ENCODE measurements at places on chromosomes 6 and 20.
A peak's percentile ranks its signal among the peaks of the same experiment; 100 is the strongest.

DNA sequence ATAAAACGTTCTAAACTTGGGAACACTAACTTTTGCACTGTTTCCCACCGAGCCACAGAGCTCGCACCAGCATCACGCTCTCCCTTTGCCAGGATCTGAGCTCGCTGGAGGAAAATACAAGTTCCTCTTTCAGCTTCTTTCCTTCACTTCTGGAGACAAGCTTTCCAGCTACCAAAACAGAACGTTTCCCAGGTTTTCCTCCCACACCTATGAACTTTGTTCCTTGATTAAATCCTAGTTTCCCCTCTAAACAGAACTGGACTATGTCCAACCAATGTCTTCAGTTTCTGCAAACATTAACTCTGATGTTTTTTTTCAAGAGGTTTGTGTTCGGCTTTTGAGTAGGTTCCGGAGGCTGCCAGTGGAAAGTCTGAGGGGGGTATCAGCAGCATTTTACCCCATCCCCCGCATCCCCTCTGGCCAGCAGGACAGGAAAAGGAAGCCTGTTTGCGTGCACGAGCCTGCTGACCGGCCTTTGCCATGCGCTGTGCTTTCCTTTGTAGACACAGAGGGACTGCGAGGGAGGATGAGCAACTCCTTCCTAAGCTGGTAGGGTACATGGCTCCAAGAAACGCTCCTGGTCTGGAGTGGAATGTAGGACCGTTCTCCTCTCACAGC, 135.5 kb downstream of the LY86 start:
- DNase-seq = peak; percentile 30

DNA sequence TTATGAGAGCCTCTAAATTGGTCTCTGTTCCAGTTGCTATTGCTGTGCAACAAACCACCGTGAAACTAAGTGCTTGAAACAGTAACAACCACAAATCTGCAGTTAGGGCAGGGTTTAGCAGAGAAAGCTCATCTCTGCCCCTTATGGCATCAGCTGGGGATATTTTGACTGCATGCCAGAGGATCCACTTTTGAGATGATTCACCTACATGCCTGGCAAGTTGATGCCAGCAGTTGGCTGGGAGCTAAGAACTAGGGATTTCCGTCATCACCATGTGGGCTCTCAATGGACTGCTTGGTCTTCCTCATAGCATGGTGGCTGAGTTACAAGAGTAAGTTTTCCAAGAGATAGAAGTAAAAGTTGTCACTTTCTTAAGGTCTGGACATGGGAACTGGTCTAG, 35.1 kb downstream of the PLCB4 start:
- no peak for DNase-seq

GRCh38 chr20:39823224-39823623, 861.1 kb downstream of the DHX35 start:
- DNase-seq = no peak

DNA sequence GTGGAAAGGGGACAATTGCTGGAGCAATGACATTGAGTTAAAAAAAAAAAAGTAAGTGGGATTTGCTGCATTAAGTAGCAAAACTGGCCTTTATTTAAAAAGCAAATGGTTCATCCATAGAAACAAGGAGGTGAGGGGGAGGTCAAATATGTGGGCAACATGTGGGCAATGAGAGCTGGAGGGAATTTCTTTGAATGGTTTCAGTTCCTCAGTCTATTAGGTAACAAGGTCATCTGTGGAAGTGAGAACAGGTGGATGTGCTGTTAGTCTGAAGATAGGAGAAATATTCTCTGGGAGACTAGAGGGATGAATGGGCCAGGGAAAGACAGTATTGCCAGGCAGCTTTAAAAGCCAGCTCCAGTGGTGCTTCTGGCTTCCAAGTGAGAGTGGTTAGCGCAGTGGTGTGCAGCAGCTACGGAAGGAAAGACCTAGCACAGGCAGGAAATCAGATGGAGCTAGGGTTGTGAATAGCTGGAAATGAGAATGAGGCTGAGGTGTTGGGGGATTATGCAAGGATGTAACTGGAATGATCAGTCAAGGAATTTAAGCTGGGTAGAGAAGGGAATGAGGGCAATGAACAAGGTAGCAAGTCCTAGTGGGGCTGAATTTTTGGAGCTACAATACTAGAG, 727.6 kb downstream of the PTPRT start:
- no peak for DNase-seq

DNA sequence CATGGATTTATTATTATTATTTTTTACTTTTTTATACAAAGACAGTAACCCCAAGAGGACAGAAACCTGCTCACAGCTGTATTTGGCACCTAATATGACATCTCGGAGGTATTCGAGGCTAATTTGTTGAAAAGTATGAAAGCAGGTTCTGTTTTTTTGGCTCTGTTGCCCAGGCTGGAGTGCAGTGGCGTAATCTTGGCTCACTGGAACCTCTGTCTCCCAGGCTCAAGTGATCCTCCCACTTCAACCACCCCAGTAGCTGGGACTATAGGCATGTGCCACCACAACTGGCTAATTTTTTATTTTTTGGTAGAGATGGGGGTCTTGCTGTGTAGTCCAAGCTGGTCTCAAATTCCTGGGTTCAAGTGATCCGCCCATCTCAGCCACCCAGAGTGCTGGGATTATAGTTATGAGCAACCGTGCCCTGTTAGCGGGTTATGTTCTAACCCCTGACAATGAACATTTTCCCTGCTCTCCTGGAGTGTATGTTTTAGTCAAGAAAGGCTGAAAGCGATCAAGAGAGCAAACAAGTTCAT, 53.7 kb upstream of the ZNF217 start:
- DNase-seq = no peak

DNA sequence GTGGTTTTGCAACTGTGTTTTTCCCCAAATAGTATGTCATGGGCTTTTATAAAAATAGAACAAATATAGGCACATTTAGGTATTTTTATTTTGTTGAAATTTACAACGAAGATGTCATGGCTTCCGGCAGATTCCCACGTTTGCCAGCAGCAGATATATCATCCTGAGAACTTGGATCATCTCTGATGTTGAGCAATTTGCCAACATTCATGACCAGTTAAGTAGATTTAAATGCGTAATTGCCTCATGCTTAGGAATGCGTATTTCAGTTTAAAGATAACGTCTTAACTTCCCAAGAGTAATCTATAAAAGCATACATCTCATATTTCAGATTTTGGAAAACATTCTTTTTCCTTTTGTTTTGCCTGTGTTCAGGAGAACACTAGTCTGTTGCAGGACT, 457.8 kb downstream of the QKI start:
- no peak for DNase-seq

- DNase-seq = no peak
Observed at GRCh38 chr6:90253631-90254030, 43.0 kb downstream of the BACH2 start.

DNA sequence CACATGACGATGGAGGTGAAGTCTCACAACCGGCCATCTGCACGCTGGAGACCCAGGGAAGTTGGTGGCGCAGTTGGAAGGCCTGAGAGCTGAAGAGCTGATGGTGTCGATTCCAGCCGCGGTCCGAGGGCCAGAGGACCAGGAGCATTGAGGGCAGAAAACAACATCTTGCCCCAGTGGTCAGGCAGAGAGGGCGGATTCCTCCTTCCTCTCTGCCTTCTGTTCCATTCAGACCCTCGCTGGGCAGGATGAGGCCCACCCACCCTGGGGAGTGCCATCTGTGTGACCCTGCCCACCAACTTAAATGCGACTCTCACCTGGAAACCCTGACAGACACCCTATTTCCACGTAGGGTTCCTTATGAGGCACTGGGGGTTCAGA, 120.7 kb upstream of the PMEPA1 start:
- no peak for DNase-seq

All from CD4-positive, alpha-beta T cell (primary cell).